BJ (cell line): ENCODE measurements at places on chromosomes 13 and 19.

DNA sequence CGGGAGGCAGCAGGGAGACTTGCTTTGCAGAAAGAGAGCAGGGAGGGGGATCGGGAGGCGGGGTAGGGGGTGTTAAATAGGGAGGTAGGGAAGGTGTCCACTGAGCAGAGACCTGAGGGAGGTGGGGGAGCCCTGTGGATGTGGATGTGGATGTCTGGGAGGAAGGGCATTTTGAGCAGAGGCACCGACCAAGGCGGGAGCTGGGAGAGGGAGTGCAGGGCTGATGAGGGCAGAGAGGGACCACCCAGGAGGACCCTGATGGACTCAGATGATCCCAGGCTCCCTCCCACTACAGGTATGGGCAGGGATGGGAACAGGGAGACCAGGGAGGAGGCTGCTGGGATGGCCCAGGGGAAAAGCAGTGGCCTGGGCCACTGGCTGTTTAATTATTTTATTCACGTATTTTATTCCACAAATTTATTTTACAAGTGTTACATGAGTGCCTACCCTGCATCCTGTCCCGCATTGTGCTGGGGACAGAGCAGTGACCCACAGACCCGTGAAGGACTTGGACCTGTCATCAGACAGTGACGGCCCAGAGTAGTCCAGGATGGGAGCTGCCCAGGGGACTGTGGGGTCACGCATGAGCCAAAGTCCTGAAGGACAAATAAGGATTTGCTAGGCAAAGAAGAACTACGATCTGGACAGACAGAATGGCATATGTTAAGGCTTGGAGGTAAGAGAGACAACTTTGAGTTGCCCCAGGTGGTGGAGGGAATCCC is 5.3 kb downstream of the GRAMD1A start:
- no peak for DNase-seq

DNA sequence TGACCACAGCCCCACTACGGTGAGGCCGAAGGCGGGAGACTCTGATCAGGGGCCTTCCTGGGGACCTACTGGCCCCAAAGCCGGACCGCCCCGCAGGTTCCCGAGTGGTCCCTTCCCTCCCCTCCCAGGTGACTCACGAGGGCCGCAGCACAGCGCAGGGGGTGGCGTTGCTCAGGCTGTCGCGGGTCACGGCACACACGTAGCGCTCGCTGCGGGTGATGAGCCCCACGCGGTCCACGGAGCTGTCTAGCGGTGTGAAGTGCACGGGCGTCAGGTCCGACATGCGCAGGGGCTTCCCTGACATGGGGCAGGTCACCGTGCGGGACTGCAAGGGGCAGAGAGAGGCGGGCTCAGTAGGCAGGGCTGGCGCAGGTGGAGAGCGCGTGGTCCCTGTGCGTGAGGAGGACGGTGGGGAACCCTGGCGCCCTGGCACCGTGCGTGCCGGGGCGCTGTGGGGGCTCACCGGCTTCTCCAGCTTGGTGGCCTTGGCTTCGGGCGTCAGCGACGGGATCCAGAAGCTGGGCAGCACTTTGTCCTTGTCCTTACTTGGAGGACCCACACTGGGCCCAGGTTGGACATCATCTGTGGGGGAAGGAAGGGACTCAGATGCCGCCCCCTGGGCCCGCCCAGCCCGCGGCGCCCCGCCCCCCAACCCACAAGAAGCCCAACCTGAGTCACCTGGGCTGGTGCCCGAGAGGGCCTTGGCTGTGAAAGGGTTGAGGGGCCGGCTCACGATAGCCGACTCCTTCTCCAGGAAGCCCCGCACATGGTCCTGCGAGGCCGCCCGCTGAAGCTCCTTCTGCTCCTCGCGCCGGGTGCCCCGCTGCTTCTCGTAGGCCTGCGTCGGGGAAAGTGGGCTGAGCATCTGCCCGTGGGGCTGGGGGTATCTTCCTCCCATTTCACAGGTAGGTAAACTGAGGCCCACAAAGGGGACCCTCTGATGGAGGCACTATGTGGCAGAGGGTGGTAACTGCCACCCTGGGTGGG is 23.7 kb downstream of the NOSIP start:
- DNase-seq = no peak

DNA sequence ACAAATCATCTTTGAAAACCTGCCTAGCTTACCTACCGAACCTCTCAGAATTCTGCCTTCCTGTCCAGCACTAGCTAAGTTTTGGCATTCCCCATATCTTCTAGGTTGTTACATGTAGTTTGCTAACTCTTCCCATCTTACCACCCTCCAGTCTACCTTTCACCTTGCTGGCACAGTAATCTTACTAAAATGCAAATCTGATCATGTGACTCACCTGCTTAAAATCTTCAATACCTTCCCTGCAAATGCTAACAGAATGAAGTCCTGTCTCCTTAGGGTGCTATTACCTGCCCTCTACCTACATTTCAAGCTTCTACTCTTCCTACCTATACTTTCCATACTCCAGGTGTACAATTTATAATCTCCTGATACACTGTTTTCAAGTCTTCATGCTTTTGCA is 30.4 kb downstream of the INTS6 start:
- DNase-seq = no peak

- DNase-seq = no peak
Observed at GRCh38 chr13:87941226-87941625, 270.1 kb downstream of the SLITRK5 start.

GRCh38 chr13:75393839-75394520 is 88.0 kb downstream of the TBC1D4 start:
- DNase-seq = no peak

GRCh38 chr19:5621945-5622464 is 571 bp downstream of the SAFB2 start:
- no peak for DNase-seq

- DNase-seq = no peak
Observed at GRCh38 chr19:50357178-50358100, 8.0 kb downstream of the NAPSA start.

- no peak for DNase-seq
Observed at GRCh38 chr19:54614726-54615125, 15.6 kb upstream of the LILRB1 start.

DNA sequence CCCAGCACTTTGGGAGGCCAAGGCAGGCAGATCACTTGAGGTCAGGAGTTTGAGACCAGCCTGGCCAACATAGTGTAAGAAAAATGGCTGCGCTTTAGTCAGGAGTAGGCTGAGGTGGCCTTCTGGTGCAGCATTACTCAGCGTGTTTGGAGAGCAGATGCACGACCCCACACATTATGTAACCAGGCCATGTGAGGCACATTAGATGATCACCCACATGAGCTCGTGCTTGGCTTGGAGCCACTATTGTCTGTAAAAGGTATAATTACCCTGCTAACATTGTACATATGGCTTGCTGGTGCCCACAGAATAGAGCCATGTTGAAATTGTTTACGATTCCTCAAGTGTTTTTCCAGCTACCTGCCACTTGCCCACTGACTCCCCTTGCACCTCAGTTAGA is 24.0 kb upstream of the SCEL start:
- no peak for DNase-seq
